ENCODE measurements at places on chromosomes 3 and 15. TPM values are rescaled to one million over a fixed set of nuclear protein-coding genes. Genes with fewer than 3 reads are reported as not detected.

Gene PRR20G
- total RNA-seq: not detected

Gene CSK
- 30.6 TPM for total RNA-seq

DNA sequence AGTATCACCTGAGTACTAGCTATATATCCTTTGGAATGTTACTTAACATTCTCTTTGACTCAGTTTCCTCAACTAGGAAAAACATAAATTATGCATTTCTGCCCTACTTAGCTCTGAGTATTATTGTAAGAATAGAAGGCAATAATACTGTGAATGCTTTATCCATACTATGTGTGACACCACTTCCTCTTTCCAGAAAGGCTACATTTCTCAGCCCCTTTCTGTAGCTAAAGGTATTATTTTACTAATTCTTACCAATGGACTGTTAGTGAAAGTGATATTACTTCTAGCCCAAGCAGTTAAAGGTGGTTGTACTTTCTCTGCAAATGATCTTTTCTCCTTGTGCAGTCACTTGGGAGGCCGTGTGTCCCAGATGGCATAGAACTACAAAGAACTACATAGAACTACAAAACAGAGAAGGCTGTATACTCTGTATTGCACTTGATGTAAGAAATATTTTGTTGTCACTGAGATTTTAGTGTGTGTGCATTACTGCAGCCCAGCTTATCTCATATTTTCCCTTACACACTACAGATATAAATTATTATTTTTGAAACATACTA lies 35.1 kb downstream of the MYH15 start:
- no peak for DNase-seq

GRCh38 chr3:17535274-17535673 lies 207.2 kb downstream of the TBC1D5 start:
- no peak for DNase-seq

DNA sequence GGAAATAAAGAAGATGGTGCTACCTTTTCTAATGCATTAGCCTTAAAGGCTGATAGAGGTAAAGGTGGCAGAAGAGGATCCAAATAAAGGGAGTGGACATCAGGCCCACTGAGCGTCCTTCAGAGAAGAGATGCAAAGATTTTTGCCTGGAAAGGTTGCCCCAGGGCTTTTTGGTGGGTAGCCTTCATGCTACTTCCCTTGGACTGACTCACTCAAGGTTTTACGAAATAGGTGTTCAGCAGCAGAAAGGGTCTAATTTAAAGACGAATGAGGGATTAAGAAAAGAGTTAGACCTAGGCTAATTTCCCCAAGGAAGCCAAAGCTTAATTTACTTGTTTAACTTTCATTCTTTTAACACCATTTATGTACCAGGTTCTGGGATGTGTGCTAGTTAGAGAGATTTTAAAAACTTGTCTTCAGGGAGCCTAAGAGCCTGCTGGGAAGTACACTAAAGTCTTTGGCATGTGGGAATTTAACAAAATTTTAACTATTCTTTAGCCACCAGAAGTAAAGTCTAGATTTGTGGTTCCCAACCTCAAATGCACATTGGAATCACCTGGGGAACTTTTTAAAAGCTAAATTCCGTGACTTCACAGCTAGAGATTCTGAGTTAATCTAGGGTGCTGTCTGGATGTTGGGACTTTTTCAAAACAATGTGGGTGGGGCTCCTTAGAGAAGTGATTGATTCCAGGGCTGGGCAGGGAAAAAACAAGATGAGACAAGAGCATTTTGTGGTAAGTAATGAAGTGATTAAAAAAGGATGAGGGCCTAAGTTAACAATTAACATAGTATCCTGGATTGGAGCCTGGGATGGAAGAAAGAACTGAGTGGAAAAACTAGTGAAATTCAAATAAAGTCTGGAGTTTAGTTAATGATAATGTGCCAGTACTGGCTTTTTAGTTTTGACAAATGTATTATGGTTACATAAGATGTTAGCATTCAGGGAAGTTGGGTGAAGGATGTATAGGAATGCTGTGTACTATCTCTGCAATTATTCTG lies 3.4 kb downstream of the IL20RB start:
- no peak for DNase-seq

GRCh38 chr3:30156586-30157498 lies 449.6 kb upstream of the TGFBR2 start:
- peak; percentile 38 for DNase-seq

GRCh38 chr3:116233711-116234357 lies 211.5 kb downstream of the LSAMP start:
- no peak for DNase-seq

- DNase-seq: no peak
These were observed 35.7 kb upstream of the ZNF770 start for GRCh38 chr15:35023804-35024203.

DNA sequence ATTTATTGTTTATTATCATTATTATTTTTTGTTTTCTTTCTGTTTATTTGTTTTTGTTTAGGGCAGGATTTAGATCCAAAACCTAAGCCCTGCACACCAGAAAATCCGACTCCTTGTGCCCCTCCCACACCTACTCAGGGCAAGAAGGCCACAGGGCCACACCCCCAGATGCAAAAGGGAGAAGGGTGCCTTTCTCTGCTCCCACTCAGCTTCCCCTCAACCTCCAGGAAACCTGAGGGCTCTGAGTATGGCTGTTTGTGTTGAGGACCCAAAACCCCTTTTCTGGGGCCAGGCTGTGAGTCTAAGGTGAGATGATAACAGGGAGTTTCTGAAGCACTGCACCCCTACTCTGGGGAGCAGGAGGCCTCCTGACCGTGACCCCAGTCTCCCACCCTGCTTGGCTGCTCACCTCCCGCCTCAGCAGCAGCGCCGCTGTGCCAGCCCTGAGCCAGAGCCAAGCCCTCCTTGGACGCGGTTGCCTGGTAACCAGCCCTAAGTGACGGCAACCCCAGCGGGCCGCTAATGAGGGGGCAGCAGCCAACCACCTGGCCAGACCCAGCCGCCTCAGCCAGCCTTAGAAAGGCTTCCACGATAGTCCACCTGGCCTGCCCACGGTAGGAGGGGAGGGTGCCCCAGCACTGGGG lies 6.4 kb upstream of the C15orf39 start:
- DNase-seq: peak; percentile 66

DNA sequence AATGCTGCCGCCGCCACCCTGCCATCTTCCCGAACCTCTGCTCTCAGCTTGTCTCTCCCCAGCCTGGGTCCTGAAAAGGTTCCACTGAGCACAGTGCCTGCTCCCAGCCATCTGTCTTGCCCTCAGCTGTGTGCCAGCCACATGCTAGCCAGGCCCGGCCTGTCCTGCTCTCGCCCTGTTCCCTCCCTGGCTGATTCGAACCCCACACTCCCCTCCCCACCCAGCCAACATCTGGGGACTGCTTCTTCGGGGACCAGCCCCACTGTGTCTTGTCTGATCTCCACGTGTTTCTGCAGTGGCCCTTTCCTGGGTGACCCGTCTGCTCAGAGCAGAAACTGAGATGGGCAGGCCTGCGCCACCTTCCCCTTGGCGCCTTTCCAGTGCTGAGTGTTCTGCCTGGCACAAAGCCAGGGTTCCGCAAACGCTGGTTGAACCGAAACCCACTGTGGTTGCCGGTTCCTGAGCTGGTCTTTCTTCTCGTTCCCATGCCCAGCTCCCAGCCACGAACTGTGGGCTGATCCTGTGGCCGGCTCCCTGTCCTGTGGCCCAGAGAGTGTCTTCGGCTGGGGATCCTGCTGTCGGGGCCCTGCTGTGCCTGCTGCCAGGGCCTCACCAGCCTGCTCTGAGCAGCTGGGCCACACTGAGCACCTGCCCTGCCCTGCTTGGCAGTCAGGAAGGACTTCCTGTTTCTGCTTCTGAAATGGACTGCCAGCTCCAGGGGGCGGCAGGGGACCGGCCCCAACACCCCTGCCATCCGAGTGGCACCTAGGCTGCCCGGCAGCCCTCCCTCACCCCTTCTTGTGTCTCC lies 62.7 kb upstream of the KLF13 start:
- no peak for DNase-seq

DNA sequence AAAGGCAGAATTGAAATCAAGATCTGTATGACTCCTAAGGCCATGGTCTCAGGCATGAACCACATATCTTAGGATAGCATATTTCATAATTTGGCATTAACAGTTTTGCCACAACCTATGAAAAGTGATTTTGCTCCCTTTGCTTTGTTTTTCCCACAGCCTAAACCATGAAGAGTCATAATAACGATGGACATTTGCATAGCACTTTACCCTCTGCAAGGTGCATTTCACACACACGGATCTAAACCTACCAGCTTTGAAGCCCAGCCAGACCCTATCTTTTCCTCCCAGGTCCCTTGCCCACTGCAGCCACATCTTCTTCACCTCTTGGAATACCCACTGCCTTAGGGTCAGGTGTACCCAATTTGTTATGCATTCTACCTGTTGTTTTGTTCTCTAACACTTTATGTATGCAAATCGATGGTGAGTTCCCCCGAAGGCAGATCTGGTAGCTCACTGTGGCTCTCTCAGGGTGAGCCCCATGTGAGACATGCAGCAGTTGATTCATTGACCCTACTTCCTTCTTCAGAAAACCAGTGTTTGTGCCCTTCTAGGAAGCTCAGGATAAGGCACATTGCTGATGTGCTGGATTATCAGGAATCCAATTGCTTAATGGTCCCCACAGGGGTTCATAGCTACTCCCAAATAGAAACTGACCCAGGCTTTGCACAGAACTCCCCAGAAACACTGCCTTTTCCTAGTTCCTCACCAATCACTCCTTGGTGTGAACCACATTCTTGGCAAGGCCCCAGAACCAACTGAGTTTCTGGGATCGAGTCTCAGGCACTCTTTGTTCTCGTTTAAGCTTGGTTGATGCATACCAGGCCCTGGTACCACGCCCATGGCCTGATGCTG lies 8.7 kb downstream of the ARHGAP31 start:
- peak; percentile 55 for DNase-seq

DNA sequence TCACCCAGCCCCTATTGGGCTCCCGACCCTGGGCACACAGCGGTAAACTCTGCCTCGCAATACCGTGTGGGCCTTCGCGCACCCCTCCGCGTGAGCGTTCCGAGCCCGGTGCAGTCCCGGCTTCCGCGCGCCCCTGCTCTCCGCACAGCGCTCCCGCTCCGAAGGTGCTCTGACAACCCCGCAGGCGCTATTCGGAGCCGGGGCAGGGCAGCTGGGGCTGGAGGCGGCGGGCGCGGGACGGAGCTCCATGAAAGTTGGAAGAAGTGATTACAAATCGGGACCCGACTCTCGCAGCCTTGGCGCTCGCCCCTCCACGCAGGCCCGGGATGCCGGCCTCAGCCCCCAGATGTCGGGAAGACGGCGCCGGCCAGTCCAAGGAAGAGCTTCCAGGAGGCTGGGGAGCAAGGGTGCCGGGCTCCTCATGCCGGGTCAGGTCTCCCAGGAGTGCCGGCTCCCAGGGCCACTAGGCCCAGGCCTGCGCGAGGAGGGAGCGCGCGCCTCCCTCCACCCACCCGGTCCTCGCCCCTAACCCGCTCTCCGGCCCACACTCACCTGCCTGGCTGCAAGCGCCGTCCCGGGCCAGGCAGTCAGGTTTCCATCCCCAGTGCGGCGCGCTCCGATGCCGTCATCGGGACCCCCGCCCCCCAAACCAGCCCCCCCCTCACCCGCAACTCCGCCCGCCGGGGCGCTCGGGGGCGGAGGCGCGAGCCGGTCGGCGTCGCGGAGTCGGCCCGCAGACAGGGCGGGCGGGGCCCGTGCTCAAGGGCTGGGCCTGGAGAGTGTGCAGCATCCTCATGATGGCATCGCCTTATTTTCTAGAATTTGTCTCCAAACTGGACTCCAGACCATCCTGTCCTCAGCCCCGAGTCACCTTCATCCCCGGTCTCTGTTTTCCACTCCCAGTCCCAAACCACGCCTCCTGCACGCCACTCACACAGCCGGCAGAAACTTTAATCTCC lies at the start of gene KIF7:
Gene KIF7 (minus strand): TSS at position 621 of the 959 bp plus-strand sequence. CDS start 2,537 bp downstream, outside the sequence.
- DNase-seq: peak; percentile 98

DNA sequence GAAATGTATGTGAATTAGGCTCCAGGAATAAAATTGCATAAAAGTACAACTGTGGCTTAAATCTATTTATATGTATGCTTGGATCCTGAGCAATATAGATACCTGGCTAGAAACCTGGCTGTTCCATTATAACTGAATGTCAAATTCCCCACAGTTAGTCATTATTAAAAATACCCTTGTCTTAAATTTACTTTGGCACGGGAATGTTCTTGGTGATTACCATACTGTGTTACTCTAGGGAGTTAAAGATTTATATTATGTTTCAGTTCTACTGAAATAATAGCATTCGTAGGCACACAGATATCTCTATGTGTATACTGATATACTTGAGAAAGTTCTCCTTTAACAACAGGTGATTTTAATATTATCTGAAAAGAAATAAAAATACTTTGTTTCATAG lies 394.1 kb downstream of the PTPRG start:
- DNase-seq: peak; percentile 29

DNA sequence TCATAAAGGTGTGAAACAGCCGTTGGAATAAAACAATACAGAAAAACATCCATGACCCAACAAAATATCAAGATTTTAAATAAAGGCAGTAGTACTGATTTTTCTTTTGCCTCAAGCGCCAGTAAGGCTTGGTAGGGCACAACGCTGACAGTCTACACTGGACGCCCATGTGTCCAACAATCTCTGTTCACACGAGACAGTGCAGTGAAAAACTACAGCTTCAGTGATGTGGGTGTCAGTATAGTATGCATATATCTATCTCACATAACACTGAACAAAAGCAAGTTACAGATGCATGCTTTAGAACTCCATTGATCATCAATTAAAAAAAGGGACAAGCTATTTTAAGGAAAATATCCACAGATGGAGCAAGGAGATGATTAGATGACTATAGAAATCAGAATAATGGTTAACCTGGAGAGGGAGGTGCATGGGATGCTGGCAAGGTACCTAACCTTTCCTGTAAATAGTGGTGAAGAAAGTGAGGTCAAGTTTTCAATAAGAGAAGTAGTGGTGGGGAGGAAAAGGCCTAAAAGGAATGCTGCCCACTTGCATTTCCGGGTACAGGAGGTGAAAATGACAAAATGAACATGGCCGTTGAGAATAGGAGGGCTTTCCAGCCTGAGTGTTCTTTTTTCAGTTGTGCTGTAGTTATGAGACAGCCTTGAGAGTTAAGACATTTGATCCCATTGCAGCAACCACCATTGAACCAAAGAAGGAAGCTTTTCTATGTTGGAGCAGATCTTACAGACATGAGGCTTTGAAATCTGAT lies 42.7 kb downstream of the CTNNB1 start:
- DNase-seq: no peak

GRCh38 chr3:72728958-72729467 lies 119.2 kb downstream of the SHQ1 start:
- DNase-seq: no peak

Data from osteoblast (primary cell).